Right lung (tissue), 10 donors: ENCODE measurements at places on chromosomes 16 and 17. TPM values are rescaled to one million over a fixed set of nuclear protein-coding genes. Genes with fewer than 3 reads are reported as not detected.

DNA sequence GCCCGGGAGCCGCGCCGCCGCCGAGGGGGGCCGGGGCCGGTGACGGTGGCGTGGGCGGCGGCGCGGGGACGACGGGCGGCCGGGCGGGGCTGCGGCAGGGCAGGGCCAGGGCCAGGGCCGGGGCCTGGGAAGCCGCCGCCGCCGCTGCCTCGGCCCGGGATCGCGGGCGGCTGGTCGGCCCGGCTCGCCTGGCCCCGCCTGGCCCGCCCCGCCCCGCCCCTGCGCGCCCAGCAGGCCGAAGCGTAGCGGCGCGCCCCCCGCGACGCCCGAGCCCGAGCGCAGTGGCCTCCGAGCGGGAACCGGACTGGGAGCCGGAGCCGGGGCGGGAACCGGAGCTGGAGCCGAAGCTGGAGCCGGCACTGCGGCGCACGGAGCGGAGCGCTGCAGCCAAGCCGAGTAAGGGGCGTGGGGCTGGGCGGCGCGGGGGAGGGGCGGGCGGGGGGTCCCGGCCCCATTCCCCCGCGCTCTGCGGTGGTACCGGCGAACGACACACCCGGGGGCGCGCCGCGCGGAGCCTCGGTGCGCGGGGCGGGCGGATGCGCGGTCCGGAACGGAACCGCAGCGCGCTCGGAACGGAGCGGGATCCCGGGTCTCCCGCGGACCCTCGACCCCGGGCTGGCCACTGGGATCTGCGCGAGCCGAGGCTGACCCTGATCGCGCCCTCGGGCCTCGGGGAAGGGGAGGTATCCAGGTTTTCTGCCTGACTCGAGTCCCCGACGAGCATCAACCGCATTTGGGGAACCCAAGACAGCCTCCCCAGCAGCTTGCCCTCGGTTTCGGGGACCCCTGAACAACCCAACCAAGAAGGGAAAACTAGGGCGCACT lies at the start of gene BEAN1:
TSS of gene BEAN1 (plus strand) at position 260 of the 825 bp plus-strand sequence. CDS start 10,382 bp downstream, outside the sequence.
- no peak for DNase-seq

Gene LRRC75A
- polyA plus RNA-seq: 5.8 TPM

- no peak for DNase-seq
Measured at GRCh38 chr16:76059186-76059585, 218.0 kb upstream of the CNTNAP4 start.

DNA sequence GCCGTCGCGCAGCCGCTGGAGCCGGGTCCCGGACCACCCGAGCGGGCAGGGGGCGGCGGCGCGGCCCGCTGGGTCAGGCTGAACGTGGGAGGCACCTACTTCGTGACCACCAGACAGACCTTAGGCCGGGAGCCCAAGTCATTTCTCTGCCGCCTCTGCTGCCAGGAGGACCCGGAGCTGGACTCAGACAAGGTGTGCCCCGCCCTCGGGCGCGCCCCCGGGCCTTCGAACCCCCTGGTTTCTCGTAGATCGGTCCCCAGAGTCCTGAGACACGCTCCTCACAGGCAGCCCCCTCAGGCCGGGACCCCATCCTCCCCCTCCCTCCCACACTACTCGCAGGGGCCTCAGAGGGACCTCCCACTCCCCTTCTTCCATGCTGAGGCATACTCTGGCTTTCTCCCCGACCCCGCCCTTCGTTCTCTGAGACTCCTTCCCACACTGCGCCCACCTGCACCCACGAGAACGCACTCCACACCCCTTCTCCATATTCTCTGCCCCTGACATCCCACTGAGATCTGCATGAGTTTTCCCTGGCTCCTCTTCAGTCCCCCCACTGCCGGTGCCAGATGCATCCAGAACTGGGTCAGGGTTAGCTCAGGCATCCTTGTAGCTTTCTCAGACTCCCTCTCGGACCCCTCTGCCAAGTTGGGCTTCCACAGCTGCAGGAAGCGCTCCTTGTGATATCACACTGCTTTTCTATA lies 523 bp downstream of the KCTD2 start:
- no peak for DNase-seq

Gene AMZ2
- 93.8 TPM for polyA plus RNA-seq

Gene LPCAT2
- polyA plus RNA-seq: 14.6 TPM

Gene KCNJ12
- polyA plus RNA-seq: 3.4 TPM

Gene KRT39
- polyA plus RNA-seq: 0.35 TPM

DNA sequence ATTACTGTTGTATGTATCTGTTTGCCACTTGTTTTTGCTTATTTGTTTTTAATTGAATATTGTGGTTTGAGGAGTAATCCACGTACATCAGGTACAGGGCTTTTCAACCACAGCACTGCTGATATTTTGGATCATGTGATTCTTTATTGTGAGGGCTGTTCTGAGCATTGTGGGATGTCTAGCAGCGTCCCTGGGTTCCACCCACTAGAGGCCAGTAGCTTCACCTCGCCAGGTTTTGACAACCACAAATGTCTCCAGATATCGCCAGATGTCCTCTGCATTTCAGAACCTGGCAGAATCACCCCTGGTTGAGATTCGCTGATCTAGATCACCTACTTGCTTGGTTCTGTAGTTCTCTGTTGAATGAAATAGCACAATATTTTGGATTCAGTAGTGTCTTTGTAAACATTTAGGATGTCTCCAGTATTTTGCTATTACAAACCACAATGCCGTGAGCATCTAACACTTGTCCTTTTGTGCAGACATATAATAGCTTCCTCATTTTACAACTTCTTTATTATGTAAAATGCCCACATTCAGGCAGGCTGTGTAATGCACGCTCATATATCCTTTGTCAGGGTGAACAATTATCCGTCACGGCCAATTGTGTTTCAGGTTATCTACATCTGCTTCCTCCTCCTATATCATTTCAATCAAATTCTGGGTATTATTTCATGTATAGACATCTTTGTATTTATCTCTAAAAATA lies 380.3 kb downstream of the SNX29 start:
- no peak for DNase-seq

GRCh38 chr17:72462407-72462806 lies 341.6 kb downstream of the SOX9 start:
- no peak for DNase-seq

Gene ATP2A1
- polyA plus RNA-seq: 2.2 TPM
